ENCODE measurements at places on chromosomes 11 and 22. TPM values are rescaled to one million over a fixed set of nuclear protein-coding genes. Genes with fewer than 3 reads are reported as not detected.
A peak's percentile ranks its signal among the peaks of the same experiment; 100 is the strongest.

SMTNL1 gene
- not detected for total RNA-seq

SERHL2 gene
- 2.1 TPM for total RNA-seq

JAML gene
- total RNA-seq, result 150 TPM

OR51I1 gene
- total RNA-seq, result not detected

GPHA2 gene
- total RNA-seq, result not detected

ARHGEF17 gene
- total RNA-seq, result 0.08 TPM

DNA sequence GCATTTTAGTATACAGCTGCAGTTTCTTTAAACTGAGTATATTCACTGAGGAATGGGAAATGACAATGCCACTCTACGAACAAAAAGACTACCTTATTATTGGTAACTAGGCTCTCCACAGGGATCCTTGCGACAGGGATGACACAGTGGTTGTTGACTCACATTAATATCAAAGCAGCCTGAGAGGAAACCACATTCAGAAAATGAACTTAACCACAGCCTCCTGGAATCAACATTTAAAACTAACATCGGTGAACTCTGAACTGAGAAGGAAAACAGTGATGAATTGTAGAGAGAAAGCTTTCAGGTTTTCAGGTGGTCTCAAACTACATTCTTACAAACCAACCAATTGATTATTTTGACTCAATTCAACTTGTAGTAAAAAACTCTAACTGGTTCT is 90.3 kb upstream of the MTMR2 start:
- DNase-seq, result peak; percentile 39

GRCh38 chr11:104583857-104584256 is 314.4 kb downstream of the CASP12 start:
- DNase-seq, result no peak

DNA sequence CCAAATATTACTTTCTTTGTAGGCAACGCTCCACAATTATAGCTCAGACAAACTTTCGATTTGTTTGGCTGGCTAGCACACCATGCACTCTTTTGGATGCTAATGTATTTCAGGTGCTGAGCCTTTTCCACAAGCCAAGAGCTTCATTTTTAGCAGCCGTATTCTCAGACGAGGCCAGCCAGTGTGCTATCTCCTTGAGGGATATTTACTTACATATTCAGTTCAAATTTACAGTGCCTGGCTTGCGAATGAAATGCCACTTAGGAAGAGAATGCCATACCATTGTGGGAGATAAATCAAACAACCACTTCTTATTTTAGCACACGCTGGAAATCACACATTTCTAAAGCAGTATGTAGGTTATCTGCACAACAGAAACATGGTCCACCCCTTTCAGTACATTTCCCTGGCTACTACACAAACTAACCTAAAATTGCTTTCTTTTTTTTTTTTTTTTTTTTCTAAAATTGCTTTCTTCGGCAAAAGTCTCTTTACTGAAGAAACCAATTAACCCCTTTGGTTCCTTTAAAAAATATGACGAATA is 236.9 kb downstream of the CADM1 start:
- DNase-seq, result no peak

GRCh38 chr22:45278125-45278524 is 6.6 kb upstream of the UPK3A start:
- no peak for DNase-seq

GRCh38 chr11:32267679-32268187 is 167.6 kb downstream of the WT1 start:
- DNase-seq, result no peak

DNA sequence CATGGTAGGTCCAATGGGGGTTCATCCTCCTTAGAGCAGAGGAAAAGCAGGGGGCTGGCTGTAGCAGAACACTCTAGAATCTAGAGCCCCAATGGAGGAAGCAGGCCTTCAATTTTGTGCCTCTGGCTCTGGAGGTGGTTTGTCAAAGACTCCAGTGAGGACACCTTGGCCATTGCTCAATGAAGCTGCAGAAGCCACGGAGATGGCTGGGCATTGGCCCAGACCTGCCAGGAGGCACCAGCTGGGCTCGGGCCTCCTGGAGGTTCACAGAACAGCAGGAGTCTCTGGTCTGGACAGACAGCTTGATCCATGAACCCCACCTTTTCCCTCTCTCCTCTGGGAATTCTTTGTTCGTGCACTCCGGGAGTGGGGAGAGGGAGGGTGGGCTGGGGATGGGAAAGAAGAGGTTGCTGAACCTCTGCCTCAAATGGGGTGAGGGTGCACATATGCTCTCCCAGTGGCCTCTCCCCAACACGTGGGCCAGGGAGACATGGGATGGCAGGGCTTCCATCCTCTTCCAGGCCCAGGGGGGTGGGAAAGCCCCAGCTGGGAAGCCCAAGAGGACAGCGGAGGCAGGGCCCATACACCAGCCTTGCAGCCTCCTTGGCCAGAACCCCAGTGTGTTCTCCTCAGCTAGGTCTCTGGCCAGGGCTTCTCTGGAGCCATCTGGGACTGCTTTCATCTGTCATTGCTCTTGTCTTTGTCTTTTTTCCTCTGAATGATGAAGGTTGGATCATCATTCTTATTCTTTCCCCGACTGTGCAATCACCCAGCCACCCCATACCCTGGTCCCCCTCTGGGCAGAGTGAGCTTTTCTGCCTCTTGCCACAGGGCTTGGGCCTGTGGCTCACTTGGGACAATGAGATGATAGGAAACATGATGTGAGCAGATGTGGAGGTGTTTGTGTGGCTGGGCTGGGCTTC is 1019.4 kb downstream of the BRD1 start:
- DNase-seq, result no peak

DNA sequence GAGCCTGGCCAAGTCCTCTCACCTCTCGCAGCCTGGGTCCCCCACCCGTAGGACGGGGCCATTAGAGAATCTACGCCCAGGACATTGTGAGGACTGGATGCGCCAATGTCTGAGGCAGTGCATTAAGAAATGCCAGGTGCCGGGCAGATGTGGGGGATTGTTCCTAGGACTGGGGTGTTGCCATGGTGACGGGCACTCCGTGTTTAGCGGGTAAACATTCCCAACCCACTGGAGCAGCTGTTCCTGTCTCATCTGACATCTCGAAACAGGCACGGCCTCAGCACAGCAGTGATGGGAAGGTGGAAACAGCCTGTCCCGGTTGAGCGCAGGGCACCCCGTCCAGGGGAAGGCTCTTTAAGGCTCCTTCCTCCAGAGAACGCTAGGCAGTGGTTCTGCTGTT is 99.6 kb upstream of the RTL6 start:
- DNase-seq, result no peak

- no peak for DNase-seq
Measured at GRCh38 chr11:106446955-106447354, 369.5 kb downstream of the AASDHPPT start.

GRCh38 chr11:43396617-43397016 is 37.9 kb downstream of the TTC17 start:
- no peak for DNase-seq
